ENCODE measurements at places on chromosomes 16 and 17. TPM values are rescaled to one million over a fixed set of nuclear protein-coding genes. Genes with fewer than 3 reads are reported as not detected.

Gene MYO15A
- 3.3 TPM for total RNA-seq

DNA sequence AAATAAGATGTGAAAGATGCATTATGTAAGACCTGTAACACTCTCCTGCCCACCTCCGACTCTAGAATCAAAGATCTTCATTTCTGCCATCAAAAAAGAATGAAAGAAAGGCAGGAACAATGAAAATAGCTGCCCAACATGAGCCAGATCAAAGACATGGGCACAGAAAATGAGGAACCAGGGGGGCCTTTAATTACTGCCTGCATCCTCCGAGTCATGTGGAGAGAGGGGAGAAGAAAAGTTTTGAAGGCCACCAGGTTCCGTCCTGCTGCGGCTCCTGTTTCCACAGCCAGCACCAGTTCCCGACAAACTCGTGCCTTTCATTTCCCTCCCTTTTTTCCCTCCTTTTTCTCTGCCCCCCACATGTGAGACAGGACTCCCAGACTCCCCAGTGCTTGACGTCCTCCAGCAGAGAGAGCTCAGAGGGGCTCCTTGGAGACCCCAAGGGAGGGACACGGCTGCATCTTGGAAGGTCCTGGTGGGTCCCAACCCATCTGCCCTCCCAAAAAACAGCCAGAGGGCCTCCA, 168.4 kb downstream of the ZNF423 start:
- H3K4me3 ChIP-seq = no peak overlapping the region
- no peaks in the 10 kb centered on the region for H3K4me1 ChIP-seq
- no peak for DNase-seq
- peaks cover 3% of the 10 kb centered on the region for H3K36me3 ChIP-seq

GRCh38 chr16:49537924-49538459, 164.4 kb downstream of the C16orf78 start:
- H3K27me3 ChIP-seq = no peaks in the 10 kb centered on the region
- DNase-seq = no peak
- H3K36me3 ChIP-seq = no peaks in the 10 kb centered on the region
- H3K4me1 ChIP-seq = peaks cover 10% of the 10 kb centered on the region
- no peak overlapping the region for H3K4me3 ChIP-seq

DNA sequence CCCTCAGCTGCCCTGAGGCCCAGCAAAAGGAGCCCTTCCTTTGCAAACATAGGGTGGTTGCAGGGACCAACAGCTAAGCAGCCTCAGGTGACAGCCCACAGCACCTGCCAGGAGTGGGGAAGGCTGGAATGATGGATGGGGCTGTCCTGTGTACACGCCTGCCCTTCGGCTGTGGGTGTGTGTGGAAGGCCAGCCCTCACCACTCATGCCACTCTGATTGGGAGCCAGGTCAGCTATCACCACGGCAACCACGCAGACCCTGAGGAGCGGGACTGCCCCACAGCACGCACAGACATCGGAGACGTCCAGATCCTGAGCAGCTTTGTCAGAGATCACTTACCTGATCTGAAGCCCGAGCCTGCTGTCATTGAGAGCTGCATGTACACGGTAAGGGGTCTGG, 11.9 kb downstream of the PIPOX start:
- peaks cover 16% of the 10 kb centered on the region for H3K4me1 ChIP-seq
- no peak overlapping the region for H3K27ac ChIP-seq
- H3K4me3 ChIP-seq = no peak overlapping the region

DNA sequence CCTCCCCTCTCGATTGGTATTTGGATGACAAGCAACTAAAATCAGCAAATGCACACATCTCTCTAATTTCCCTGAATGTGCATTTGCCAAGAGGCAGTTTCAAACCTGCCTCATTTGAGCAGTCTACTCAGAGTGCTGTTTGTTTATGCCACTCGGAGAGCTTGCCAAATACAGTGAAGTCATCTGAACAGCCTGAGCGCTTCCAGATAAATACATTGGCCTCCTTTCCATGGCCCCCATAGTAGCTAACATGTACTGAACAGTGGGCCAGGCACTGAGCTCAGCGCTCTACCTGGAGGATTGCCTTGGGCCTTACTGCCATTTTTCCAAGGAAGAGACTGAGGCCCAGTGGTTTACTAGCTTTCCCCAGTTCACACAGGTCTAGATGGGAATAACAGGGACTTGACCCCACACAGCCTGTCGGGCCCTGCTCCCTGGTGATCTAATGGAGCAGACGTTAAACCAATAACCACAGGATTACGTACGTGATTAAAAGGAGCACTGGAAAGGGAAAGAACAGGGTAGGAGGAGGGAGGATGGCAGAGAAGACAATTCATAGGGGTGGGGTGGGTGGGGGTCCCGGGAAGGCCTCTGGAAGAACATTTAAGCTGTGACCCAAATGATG, 18.7 kb upstream of the ANKRD40CL start:
- H3K36me3 ChIP-seq = no peaks in the 10 kb centered on the region
- no peak overlapping the region for H3K27ac ChIP-seq
- H3K27me3 ChIP-seq = no peaks in the 10 kb centered on the region
- H3K4me1 ChIP-seq = no peaks in the 10 kb centered on the region
- DNase-seq = no peak

DNA sequence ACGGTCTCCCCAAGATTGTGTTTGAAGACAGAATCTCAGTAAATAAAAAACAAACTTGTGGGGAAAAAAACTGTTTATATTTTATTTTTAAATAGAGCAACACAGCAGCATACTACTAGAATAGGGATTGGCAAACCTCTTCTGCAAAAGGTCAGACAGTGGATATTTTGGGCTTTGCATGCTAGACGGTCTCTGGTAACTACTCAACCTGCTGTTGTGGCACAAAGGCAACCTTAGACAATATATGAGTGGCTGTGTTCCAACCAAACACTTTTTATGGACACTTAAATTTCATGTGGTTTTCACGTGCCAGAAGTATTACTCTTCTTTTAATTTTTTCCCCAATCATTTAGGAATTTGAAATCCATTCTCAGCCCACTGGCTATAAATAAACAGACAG, 55.0 kb downstream of the IRX5 start:
- H3K27me3 ChIP-seq = peaks cover 14% of the 10 kb centered on the region
- no peak for DNase-seq
- H3K36me3 ChIP-seq = no peaks in the 10 kb centered on the region

GRCh38 chr16:2229632-2230250, 6.3 kb downstream of the E4F1 start:
- peaks cover 1% of the 10 kb centered on the region for H3K36me3 ChIP-seq
- H3K4me1 ChIP-seq = no peaks in the 10 kb centered on the region
- H3K27me3 ChIP-seq = no peaks in the 10 kb centered on the region

DNA sequence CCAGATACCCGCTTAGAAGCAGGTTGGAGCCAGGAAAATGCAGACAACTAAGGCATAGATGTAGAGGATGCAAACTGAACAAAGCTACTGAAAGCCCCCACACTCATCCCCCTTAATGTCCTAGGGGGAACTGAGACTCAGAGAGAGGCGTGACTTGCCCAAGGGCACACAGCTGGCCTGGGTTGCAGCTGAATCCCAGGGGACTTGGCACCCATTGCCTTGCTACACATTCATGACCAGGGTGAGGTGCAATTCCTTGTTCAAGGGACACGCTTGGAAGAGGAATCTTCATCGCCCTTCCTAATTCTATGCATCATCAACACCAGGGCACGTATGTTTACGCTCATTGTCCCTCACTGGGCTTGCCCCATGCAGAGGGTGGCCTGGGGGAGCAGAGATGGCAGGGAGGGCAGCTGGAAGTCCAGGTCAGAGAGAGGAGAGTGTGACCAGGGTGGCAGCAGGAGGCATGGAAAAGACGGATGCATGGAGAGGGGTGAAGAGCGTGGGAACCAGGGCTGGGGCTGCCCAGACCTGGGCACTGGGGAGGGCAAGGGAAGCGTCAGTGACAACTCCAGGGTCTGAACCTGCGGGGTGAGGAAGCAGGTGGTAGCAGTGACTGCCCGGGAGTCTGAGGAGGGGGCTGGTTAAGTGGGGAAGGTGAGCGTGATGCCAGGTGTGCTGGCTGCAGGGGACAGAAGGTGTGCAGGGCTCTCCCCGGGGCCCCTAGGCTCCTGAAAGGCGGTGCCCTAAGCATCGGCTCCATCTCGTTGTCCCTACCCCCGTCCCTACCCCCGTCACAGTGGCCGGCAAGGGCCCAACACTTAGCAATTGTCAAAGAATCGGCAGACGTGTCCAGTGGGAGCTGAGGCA, 267.1 kb upstream of the TNRC6C start:
- no peak for DNase-seq
- H3K4me1 ChIP-seq = peaks cover 2% of the 10 kb centered on the region
- H3K4me3 ChIP-seq = no peak overlapping the region
- H3K27ac ChIP-seq = no peak overlapping the region
- H3K27me3 ChIP-seq = peaks cover 66% of the 10 kb centered on the region

Gene SCNN1B
- total RNA-seq = not detected

DNA sequence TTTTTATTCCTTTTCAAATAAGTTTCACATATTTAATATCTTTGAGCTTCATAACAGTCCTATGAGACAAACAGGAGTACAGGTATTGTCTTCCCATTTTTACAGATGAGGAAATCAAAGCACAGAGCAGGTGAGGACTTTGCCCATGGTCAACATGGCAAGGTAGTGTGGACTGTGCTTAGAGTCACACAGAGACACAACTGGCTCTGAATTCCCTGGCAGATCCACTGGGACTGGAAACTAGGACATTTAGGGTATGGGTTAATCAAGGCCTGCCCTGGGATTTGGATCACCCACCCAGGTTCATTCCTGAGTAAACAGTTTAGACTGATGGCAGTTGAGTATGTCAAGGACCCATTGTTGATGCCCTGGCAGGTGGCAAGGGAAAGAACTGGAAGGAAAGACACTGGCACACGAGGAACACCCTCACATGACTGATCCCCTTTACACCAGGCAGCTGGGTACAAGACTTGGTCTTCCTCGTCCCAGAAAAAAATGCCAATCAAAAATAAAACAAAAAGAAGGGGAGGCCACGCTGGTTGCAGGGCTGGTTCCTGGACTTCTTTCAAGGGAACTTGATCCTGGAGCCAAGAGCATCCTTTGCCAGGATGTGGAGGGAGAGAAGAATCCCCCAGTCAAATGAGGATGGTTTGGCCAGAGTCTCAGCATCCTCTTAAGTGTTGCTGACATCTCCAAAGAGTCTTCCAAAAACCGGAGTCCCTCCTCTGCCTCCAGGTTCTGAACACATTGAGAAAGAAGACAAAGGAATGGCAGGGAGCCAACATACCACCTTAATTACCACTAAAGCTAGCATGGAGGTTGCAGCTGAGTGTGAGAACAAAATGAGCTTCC, 34.9 kb downstream of the CHD9 start:
- no peaks in the 10 kb centered on the region for H3K36me3 ChIP-seq
- H3K4me1 ChIP-seq = peaks cover 1% of the 10 kb centered on the region
- H3K4me3 ChIP-seq = no peak overlapping the region
- no peak overlapping the region for H3K27ac ChIP-seq
- DNase-seq = no peak
- H3K27me3 ChIP-seq = peaks cover 5% of the 10 kb centered on the region

Gene KRT40
- 0.13 TPM for total RNA-seq

Gene TBC1D3
- not detected for total RNA-seq

GRCh38 chr16:50198802-50199403, 45.8 kb downstream of the TENT4B start:
- H3K27me3 ChIP-seq = no peaks in the 10 kb centered on the region
- peaks cover 4% of the 10 kb centered on the region for H3K36me3 ChIP-seq
- DNase-seq = no peak
- H3K27ac ChIP-seq = no peak overlapping the region

GRCh38 chr17:68634345-68634876, 33.2 kb upstream of the FAM20A start:
- H3K27me3 ChIP-seq = peaks cover 8% of the 10 kb centered on the region
- DNase-seq = no peak
- H3K4me3 ChIP-seq = no peak overlapping the region
- no peak overlapping the region for H3K27ac ChIP-seq
- no peaks in the 10 kb centered on the region for H3K4me1 ChIP-seq

DNA sequence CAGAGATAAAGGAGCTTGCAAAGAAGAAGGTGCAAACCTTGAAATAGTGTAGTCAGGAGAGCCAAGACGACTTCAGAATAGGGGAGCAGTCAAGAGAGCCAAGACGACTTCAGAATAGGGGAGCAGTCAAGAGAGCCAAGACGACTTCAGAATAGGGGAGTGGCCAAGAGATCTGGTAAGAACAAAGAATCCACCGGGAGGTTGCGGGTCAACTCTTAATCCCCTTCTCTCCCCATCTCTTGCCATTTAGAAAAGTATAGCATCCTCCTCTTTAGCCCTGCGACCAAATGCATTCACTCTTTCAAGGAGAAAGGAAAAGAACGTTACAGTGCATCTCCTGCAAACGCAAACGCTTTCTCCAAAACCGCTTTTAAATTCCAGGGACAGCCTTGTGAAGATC, 713 bp downstream of the KNOP1 start:
- H3K4me1 ChIP-seq = peaks cover 46% of the 10 kb centered on the region
- no peak for DNase-seq
- peak overlapping the region; percentile 97 for H3K27ac ChIP-seq
- H3K4me3 ChIP-seq = peak overlapping the region; percentile 97
- H3K27me3 ChIP-seq = no peaks in the 10 kb centered on the region

DNA sequence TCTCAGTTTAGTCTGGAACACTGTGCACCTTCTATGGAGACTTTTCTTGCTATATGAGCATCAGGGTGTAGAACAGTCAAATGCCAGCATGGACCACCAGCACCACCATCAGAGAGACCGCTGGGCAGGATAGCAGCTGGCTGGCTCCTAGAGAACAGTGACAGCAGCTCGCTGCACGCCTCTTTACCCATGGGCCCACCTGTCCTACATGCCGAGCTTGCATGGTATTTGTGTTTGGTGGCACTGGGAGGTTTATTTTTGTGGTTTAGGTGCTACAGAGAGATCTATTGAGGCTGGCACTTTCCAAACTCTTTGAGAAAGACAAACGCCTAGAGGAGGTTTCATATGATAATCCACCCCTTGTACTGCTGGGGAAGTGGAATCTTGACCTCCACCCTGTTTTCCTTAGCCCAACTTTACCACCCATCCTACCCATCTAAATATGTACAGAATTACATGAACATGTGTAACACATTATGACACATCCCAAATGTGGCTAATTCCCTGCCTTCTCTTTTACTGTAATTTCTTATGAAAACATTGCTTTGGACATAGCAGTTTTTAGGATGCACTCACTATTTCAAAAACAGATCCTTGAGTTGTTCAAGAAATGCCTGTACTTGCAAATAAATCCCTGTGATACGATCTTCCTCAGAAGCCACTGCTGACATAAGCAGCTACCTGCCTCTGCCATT, 46.3 kb downstream of the COG7 start:
- no peaks in the 10 kb centered on the region for H3K4me1 ChIP-seq
- no peak overlapping the region for H3K27ac ChIP-seq
- DNase-seq = no peak
- peaks cover 13% of the 10 kb centered on the region for H3K36me3 ChIP-seq

GRCh38 chr17:60526726-60527125, 684 bp upstream of the APPBP2 start:
- peaks cover 17% of the 10 kb centered on the region for H3K4me1 ChIP-seq
- H3K27me3 ChIP-seq = no peaks in the 10 kb centered on the region
- H3K27ac ChIP-seq = peak overlapping the region; percentile 95
- peaks cover 16% of the 10 kb centered on the region for H3K36me3 ChIP-seq

- H3K4me3 ChIP-seq = no peak overlapping the region
- no peak overlapping the region for H3K27ac ChIP-seq
- peaks cover 16% of the 10 kb centered on the region for H3K27me3 ChIP-seq
- no peaks in the 10 kb centered on the region for H3K4me1 ChIP-seq
These were observed 113.9 kb upstream of the FOXF1 start for GRCh38 chr16:86396422-86396821.

Gene LMF1
- 28.2 TPM for total RNA-seq

- no peak for DNase-seq
- H3K4me1 ChIP-seq = peaks cover 8% of the 10 kb centered on the region
- H3K36me3 ChIP-seq = no peaks in the 10 kb centered on the region
- no peak overlapping the region for H3K4me3 ChIP-seq
- peaks cover 20% of the 10 kb centered on the region for H3K27me3 ChIP-seq
These were observed 14.6 kb upstream of the CIBAR2 start for GRCh38 chr16:85126705-85127378.
